ENCODE measurements at places on chromosomes 12 and 14.

- no peak for DNase-seq
Observed at GRCh38 chr12:10088955-10089900, 9.6 kb downstream of the CLEC1A start.

DNA sequence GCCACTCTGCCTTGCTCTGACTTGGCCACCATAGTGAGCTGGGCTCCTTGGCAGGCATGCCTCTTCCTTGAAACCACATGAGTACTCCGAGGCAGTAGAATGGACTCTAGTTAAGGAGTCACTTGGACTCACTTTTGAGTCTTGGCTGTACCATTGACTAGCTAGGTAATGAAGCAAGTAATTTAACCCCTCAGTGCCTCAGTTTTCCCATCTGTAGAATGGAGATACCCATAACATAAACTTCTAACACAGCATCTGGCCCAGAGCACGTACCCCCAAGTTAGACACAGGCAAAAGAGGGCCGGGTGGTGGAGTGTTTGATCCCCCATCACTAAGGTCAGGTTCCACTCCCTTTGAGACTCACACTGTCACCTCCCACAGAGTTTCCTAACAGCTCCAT lies 8.3 kb downstream of the KRT77 start:
- no peak for DNase-seq

GRCh38 chr12:106759526-106760183 lies 14.8 kb upstream of the RIC8B start:
- peak; percentile 37 for DNase-seq

DNA sequence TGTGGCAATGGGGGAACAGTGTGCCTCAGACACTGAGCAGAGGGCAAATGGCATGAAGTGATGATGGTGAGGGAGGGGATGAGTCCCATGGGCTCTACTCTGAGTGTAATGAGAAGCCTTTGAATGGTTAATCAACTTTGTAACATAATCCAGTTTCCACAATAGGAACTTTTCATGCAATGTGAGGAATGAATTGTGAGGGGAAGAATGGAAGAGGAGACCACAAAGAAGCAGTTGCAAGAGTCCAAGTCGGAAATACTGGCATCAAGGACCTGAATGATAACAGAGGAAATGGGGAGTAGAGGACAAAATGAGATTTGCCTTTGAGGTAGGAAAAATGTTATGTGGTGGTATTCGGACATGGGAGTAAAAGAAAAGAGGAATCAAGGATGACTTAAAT lies 476.9 kb upstream of the PRICKLE1 start:
- DNase-seq: no peak

DNA sequence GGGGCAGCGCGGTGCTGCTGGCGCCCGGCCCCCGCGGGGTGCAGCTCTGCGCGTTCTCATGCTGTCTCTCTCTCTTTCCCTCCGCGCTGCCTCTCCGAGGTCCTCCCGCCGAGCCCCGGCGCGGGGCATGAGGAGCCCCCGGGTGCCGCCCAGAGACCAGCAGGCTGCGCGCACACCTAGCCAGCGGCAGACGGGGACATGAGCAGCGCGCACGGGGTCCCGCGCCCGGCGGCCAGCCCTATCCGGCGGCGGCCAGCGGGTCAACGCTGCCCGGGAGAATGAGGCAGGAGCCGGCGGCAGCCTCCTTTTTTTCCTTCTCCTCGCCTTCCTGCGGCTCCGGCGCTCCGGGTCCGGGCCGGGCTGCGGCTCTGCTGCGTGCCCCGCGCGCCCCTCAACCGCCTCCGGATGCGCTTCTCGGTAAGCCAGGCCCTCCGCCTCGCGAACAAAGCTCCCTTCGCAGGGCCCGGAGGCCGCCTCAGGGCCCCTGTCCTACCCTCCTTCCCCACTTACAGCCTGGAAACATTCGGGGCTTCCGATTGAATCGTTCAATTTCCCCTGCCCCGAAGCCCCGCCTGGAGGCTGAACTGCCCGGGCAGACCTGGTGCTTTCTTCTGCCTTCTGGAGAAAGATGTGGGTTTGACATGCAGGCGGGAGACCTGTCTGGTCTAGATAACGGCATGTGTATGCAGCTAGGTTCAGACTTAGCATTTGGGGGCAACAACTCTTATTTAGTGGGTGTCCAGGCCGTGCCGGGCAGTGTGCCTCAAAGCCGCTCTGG lies at the start of gene TUNAR:
Gene TUNAR, plus strand, starts transcription at position 72 of the 778 bp plus-strand sequence.
- DNase-seq: peak; percentile 79

DNA sequence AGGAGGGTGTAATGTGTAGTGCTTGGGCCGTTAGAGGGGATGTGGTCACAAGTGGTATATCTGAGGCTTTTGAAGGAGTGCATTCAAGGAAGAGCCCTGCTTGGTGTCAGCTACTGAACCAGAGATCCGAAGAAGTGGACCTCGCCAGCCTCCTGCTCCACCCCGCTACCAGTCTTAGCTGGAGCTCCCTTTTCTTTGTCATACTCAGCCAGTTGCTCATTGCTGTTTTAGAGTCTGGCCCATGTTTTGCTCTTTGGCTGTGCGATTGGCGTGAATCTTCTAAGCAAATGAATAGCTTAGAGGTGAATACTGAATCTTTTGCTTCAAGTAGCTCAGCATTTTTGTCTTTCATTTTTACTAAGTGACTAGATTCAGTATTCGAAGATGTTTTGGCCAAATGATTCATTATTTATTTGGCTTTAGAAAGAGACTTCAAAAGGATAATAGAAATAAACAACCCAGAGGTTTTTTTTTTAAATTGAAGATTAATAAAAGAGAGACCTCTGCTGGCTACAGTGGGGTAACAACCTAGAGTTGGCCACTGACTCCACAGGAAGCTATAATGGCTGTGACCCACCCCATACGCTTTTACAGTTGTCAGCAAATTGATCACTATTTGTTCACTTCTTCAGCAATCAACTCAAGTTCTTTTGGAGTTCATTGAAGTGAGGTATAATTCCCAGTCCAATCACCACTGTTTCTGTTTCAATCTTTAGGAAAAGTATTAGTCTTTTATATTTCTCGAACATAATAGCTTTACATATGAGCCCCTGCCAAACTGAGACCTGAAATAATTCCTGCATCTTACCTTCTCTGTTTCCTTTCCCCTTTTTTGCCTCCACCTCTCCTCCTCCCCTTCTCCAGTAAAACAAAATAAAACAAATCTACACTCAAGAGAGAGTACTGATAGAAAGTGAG lies 19.9 kb downstream of the CDKN1B start:
- no peak for DNase-seq

DNA sequence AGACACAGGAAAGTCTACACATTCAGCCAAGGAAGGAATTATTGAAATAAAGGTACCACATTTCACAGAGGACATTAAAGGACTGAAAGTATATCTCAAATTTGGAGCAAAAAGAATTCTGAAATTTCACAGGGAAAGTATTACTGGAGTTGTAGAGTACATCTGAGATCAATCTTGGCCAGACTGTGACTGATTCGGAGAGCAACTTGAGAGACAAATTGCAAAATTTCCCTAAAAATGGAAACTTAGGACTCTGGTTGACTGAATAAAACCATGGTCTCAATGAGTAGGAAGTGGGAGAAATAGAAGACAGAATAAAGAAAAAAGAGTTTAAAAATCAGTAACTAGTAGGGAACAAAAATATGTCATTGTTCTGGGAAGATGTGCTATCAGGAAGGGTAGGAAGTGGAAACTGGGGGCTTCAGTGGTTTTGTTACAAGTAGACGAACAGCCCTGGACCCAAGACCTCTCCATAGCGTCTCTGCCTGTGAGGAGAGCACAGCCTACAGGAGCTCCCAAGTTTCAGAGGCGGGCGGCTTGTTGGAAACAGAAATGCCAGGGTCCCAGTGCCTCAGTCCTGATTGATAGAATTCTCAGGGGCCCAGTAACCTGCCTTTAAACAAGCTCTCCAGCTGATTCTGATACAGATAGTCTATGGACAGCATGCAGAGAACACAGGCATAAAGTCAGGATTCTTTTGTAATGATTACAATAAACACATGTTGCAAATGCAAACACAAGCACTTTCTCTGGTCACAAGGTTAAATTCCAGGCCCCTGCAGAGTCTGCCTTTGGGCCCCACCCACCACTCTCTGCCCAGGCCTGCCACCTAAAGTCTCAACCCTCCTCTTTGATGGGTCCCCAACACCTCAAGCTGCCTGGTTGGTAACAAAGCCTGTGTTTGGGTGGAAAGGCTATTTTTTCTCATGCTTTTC lies 63.1 kb downstream of the BBS10 start:
- DNase-seq: no peak

DNA sequence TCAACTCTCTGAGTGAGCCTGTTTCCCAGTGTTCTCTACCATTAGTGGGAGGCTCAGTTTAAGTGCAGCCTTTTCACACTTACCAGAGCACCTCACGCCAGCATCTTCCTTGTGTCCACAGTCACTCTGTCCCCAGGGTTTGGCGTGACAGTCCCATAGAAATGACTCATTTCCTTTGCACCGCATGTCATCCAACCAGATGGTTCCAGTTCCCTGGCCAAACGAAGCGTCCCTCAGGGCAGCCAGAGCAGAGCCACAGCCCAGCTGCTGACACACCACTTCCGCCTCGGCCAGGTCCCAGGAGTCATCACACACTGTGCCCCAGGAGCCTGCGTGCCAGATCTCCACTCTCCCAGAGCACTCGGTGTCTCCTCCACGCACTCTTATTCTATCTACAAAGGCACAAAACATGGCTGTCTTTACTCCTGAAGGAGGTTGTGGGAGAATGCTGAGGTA lies 65.4 kb downstream of the ACSM4 start:
- peak; percentile 87 for DNase-seq

- DNase-seq: no peak
Observed at GRCh38 chr12:47071241-47071852, 8.1 kb upstream of the PCED1B start.

DNA sequence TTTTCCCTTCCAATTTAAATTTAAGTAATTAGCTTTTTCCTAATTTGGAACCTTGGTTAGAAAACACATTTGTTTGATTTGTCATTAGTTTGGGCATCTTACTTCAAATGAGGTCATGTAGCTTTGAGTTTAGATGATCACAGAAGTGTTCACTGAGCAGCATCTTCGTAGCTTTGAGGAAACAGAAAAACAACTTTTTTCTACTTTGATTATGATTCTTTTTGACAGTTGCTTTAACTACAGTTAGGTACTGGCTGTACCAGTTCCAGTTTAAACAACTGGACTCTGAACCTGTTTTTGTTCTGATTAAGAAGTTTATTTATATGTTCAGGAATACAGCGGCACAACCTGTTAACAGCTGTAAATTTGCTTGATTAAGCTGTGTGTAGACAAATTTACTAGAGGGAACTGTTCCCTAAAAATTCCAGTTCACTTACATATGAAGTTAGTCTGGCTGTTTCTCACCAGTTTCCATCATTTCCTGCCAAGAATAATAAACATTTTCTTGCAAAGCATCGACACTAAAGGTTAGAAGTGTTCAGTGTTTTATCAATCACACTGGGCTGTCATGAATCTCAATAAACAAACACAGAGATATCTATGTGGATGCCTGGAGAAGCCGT lies 191.9 kb downstream of the RAD51B start:
- no peak for DNase-seq
